ENCODE measurements at places on chromosomes 1 and 21.
A peak's percentile ranks its signal among the peaks of the same experiment; 100 is the strongest.

DNA sequence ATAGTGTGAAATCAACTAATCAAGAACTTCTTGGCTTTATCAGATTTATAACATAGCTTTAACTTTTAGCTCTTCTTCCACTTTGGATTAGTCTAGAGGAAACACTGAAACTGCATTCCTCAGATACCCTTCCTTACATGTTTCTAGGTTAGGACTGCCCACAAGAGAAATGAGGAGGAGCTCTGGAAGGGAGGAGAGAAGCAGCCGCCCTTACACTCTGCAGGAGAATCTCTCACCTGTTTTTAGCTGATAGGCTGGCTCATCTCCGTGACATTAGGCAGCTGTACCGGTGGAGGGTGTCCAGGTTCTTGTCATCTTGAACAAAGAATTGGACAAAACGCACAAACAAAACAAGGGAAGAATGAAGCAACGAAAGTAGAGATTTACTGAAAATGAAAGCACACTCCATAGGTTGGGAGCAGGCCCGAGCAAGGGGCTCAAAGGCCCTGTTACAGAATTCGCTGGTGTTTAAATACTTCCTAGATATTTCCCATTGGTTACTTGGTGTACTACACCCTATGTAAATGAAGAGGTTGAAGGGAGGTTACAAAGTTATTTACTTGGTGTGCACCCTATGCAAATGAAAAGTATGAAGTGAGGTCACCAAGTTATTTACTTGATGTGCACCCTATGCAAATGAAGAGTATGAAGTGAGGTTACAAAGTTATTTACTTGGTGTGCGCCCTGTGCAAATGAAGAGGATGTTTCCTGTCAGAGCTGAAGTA lies 524.9 kb upstream of the CHRM3 start:
- DNase-seq: no peak

DNA sequence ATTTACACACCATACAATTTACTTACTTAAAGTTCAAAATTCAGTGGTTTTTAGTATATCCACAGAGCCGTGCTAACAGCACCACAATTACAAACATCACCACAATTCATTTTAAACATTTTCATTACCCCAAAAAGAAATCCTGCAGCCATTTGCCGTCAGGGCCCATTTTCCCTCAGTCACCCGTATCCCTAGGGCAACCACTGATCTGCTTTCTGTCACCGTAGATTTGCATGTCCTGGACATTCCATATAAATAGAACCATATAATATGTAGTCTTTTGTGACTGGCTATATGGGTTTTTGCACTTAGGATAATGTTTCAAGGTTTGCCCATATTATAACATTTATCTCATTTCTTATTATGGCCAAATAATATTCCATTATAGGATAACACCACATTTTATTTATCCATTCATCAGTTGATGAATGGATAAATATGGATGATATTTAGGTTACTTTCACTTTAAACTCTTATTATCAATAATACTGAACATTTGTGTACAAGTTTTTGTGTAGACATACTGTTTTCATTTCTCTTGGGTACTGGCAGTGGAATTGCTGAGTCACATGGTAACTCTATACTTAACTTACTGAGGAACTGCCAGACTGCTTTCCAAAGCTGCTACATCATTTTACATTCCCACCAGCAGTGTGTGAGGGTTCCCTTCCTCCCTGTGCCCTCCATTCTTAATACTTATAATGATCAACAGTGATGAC lies 68.9 kb downstream of the ST3GAL3 start:
- peak; percentile 23 for DNase-seq

DNA sequence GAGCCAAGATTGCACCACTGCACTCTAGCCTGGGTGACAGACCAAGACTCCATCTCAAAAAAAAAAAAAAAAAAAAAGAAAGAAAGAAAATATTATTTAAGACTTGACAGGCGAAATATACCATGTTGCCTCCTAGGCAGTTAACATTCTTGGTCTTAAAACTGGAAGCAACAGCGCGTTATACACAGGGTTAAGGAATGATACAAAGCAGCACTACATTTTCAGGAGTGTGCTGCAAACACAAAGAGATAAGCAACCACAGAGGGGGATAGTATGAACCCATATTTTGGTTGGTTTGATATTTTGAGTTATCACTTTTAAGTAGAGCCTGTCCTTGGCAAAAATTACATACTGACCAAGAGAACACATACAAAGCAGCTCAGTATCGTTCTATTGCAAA lies 25.1 kb downstream of the USP24 start:
- DNase-seq: no peak

- peak; percentile 71 for DNase-seq
These were observed 15.0 kb upstream of the TGFB2 start for GRCh38 chr1:218330043-218330623.

DNA sequence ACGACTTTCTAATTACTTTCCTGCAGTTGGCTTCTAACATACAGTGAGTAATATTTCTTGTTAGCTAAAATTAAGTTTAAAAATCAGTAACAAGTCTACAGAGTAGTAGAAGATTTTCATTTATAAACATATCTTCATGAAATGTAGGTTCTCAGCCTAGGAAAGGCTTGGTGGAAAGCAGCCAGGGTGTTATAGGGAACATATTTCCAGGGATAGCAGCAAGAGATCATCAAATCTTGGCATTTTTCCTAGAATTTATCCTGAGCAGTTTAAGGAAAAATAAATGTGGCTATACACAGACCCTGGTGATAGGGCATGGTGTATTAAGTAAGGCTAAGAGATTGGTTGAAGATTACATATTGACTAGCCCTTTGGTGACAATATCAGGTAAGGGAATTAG lies 203.5 kb upstream of the NEGR1 start:
- DNase-seq: no peak

Measured in hematopoietic multipotent progenitor cell treated with erythropoietin and hydrocortisone succinate and interleukin-3 and kit ligand, for 17 days (in vitro differentiated cells).